ENCODE measurements at places on chromosomes 12 and 14.

GRCh38 chr12:2833327-2833726 lies 1.5 kb downstream of the NRIP2 start:
- DNase-seq = no peak

DNA sequence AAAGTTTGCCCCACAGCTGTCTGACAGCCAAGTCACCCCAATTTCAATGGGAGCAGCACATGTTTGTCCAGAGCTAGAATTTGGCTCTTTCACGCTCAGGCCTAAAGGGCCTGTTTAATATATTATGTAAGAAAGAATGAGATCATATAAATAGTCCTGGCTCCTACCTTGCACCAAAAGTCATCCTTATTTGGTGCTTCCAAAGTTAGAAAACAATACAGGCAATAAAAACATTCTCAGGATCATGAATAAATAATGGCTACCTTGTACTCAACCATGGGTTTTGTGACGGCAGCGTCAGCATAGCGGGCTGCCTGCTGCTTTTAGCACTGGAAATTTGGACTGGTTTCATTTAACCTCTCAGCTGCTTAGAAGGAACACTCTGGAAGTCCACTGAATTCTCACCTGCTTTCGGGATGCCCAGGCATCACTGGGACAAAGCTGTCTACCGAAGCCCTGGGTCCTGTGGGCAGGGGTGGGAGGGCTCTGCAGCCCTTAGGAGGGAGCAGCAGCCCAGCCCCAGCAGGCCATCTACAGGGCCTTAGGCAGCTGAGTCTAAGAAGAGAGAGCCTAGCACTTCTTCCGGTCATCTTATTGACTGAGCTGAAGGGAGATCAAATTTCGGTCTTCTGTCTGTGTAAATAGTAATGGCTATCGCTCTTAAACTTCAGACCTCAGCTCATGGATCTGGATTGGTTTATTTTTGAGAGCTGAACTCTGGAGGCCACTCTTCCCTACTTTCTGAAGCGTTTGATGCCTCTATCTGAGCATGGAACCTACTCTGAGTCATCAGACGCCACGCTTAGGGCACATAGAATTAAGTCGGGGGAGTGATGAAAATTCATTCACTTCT lies 106.5 kb downstream of the SAMD4A start:
- DNase-seq = no peak

DNA sequence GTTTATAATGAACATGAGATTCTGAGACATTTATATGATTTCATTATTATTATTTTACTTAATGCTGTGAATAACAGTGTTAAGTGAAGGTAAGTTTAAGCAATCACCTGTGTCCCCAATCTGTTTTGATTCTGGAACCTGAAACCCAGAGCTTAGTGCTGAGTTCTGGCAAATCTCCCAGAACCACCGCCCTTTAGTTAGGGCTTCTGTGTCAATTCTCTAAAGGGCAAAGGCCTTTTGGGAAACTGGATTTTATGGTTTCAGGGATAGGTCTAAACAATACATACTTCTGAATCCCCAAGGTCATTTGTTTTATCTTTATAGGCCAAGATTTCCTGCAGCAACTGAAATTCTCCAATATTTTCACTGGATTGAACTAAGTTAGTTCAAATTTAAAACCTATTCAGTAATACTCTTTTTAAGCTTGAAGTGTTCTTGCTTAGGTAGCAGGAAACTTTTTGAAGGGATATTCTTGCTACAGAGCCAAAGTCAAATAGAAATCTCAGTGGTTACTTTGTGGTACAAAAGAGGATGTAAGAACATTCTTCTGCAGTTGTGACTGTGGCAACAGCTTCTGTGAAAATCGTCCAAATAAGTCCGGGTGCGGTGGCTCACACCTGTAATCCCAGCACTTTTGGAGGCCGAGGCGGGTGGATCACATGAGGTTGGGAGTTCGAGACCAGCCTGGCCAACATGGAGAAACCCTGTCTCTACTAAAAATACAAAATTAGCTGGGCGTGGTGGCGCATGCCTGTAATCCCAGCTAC lies 10.0 kb upstream of the PKP2 start:
- DNase-seq = no peak

- no peak for DNase-seq
Observed at GRCh38 chr12:29960122-29960521, 176.4 kb upstream of the TMTC1 start.

DNA sequence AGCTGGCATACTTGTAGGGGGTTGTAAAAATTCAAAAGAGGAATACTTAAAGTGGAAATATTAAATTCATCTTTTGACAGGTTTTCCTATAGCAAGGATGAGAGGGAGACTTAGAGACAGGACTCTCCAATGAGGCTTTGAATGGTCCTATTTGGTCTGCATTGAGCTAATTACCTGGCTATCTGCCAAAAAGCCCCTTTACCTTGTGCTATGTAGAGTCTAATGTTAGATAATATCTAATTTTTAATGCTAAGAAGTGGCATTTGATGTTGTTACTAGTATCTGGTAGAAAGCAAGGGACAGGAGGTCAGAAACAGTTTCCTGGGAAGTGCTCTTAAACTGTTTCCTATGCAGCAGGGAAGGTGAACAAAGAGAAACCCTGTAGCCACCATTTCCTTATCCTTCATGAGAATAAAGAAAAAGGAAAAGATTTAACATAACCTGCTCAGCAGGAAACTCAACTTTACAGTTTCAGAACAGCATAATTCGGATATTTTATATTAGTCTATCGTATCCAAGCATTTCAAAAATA lies 550.0 kb downstream of the SOX5 start:
- no peak for DNase-seq

- no peak for DNase-seq
Observed at GRCh38 chr14:71243697-71244096, 336.4 kb downstream of the PCNX1 start.

DNA sequence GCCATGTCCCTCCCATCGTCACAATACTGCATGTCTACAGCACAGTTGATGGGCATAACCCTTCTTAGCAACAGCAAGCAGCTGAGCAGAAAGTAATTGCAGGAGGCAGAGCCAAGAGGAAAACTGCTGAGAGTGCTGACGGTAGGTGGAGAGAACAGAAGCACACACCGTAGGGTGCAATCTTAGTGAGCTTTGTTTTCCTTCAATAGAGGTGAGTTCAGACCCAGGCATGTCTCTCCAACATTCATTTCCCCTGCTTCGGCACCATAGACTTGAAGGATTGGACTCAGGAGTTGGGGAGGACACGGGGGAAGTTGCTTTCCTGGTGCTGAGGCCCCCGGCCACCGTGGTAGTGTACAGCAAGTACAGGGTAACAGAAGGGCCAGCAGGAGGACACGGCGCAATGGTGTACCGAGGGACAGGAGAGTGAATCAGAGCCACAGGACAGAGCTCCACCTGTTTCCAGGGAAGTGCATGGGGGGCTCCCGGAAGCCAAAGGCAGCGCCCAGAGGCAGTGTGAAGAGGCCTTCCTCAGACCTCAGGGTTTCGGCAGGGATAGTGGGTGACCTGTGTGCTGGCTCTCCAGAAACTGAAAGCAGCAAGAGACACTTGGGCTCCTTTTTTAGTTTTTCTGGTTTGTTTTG lies 36.3 kb upstream of the SINHCAF start:
- DNase-seq = peak; percentile 2

GRCh38 chr12:55743406-55744339 lies 751 bp downstream of the GDF11 start:
- peak; percentile 52 for DNase-seq

Measured in stimulated activated CD4-positive, alpha-beta T cell treated with anti-CD3 and anti-CD28 coated beads, Interleukin-1b, Interleukin-23, amount 100 ng/mL, for 48 hours (primary cell).